Activated CD8-positive, alpha-beta memory T cell treated with anti-CD3 and anti-CD28 coated beads for 1 hour (primary cell): ENCODE measurements at places on chromosomes 2 and 18.

- no peak for DNase-seq
These were observed 98.9 kb upstream of the LGALSL start for GRCh38 chr2:64354857-64355680.

- no peak for DNase-seq
These were observed 7.2 kb upstream of the ACKR3 start for GRCh38 chr2:236562434-236562833.

DNA sequence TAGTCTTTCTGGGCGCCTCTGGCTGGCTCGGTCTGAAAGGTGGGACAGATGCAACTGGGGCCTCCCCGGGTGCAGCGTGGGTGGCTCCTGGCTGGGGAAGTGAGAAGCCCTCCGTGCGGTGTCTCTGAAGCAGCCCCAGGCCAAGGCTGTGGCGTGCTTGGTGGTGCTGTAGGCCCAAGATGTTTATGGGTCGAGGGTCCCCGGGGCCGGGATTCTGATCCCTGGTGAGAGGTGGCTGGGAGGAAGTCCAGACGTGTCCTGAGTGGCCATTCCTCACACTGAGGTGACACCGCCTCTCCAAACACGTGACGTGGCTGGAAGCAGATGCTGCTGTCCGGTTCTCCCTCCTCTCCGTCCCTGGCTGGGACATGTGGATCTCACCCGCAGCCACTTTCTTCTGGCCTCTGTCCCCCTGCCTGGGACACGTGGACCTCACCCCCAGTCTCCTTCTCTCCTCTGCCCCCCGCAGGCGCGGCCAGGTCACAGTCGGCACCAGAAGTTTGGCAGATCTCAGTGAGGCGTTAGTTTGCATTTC, 12.6 kb downstream of the RTP5 start:
- DNase-seq: no peak

GRCh38 chr2:168692132-168692744, 110.2 kb upstream of the NOSTRIN start:
- DNase-seq: no peak

GRCh38 chr2:231745303-231746038, 35.6 kb downstream of the PDE6D start:
- DNase-seq: no peak

DNA sequence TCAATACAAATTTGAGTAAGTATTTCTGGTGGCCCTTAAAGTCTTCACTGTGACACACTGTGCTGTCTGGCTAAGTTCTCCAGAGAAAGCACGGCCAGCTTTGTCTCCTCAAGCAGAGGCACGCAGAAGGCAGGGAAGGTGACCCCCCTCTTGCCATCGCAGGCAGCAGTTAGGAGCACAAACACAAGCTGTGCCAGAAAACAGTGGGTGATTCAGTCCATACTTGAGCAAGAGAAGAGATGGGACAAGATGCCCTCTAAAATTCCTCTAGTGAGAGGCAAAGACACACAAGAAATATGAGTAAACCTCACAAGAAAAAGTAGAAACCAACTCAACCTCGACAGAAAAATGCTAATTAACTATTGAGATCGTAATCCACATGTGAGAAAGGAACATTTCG, 9.8 kb downstream of the MCEE start:
- DNase-seq: no peak

DNA sequence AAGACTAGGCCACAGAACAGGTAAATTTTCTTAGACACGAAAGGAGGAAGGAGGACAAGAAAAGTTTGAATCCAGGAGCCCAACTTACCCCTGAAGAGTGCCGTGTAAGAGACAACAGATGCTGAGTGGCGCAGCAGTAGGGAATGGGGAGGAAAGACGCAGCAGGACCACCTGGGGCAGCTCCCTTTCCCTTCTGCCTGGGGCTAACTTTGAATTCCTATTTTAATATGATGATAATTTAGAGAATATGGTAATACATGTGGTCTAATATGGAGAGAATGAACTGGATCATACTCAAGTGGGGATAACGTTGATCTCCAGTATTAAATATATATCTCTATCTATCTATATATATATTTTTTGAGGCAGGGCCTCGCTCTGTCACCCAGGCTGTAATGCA, 69.3 kb downstream of the CLIP4 start:
- no peak for DNase-seq

DNA sequence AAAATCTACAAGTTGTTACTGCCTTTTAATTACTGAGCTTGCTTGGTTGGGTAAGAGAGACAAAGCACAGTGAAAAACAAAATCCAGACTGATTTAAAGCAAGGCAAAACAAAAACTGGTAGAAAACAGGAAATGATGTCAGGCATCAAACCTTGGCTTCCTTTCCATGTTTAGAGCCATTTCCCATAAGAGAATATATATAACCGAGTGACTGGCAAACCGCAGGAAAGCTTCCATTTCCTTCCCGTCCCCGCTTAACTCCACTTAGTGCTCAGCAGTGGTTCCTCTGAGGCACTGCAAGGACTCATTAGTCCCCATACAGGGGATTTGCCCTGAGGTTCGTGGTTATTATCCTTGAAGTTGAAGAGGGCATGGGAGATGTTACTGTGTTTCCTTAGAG, 446.3 kb downstream of the LPIN1 start:
- no peak for DNase-seq

DNA sequence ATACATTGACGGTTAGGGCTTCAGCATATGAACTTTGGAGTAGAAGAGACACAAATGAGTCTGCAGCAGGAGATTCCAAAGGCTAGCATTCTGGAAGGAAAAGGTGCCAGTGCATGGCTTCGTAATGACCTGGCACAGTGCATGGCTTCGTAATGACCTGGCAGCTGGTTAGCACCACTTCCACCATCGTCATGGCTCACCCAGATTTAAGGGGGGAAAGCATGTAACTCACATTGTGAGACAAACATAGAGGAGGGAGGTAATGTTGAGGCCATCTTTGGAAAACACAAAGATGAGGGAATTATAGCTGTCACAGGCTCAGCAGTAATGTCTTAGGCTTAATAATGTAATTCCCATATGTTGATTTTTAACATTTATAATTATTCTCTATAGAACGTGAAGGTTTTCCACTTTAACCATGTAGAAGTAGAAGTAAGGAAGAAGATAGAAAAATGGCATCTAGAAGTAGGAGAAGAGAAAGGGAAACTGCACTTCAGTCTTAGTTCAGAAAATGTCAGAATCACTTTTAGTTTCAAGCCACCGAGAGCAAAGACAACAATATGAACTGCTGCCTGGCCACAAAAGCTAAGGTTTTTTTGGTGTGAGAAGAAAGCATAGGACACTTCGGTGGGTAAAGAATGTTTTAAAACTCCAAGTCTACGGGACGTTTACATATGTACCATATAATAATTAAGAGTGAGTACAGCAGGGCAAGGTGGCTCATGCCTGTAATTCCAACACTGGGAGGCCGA, 6.8 kb upstream of the STK25 start:
- no peak for DNase-seq

- DNase-seq: no peak
These were observed 56.2 kb upstream of the DYNC1I2 start for GRCh38 chr2:171630812-171631626.

- no peak for DNase-seq
These were observed 19.5 kb downstream of the RALBP1 start for GRCh38 chr18:9494778-9495331.

- peak; percentile 93 for DNase-seq
These were observed at the start of gene PNO1 for GRCh38 chr2:68157402-68158133. Gene PNO1, plus strand, starts transcription at chr2:68157888. Its CDS starts 47 bp downstream, at chr2:68157935.

GRCh38 chr18:7413906-7414305, 153.2 kb upstream of the PTPRM start:
- no peak for DNase-seq

DNA sequence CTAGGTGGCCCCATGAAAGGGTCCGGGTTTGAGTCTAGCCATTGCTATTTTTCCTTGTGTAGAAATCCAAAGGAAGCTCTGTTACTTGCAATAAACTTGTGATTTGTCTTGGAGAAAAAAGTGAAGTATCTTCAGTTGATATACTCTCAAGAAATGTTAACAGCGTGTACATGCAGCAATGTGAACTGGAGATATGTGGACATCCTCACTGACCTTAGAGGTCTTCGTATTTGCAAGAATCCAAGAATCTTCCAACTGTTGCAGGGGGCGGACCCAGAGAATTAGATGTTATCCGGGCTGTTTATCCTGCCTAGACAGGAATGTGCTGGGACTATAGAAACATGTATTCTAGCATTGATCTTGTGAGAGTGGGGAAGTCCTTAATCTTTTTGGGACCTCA, 187.6 kb downstream of the KCNS3 start:
- no peak for DNase-seq

GRCh38 chr2:208541989-208542464, 135.4 kb downstream of the PTH2R start:
- no peak for DNase-seq

DNA sequence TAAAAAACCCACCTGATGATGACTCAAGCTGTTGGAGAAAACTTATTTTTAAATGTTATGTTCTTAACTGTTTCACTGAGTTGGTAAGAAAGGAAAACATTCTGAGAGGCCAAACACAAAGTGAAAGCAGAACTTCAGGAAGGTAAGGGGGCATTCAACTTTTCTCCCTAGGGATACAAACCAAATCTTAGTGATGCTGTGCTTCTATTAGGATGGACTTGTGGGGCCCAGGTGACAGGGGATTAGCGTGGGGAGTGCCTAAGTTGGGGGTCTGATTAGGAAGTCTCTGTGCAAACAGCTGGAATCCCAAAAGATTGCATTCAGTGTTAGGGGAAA, 18.5 kb downstream of the PDCL3 start:
- DNase-seq: no peak

GRCh38 chr2:156470975-156471583, 34.9 kb downstream of the GPD2 start:
- DNase-seq: no peak

DNA sequence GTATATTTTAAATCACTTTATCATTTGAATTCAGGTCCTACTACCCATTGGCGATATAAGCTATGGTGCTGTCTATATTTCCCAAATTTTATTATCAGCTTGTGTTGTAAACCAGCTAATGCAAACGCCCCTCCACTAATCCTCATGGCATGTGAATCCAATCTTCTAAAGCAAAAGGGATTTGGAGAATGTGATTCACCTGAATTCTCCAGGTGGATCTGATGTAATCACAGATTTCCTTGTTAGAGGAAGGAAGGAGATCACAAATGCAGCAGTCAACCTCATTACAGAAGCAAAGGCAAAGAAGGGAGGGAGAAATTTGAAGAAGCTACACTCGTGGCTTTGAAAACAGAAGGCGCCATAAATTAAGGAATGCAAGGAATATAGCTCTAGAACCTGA, 431.1 kb upstream of the CDH19 start:
- DNase-seq: no peak

GRCh38 chr2:151799886-151800292, 28.3 kb downstream of the ARL5A start:
- no peak for DNase-seq

DNA sequence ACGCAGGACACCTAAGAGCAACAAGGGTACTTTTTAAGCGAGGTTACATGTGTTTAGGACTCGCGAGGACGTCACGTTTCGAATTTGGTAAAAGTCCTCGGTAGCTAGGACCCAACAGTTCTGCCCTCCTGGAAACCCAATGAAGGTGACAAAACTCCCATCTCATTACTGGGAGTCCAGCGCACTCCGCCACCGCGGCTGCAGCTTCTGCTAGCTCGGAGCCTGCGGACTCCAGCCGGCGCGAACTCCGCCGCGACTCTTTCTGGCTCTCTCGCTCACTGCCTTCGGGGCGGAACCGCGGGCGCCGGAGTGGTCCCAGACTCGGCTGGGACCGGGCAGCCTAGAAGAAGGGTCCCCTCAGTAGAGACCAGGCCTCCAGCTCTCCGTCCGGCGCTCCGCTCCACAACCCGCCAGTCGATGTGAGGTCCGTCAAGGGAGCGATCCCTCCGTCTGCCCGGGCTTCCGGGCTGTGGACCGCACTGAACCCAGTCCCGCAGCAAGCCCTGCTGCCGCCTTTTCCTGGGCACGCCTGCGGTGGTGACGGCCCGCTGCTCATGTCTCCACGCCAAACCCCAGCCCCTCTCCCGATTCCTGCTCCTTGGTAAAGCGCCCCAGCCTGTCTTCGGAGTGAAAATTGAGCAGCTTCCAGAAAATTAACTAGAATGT, 3.0 kb upstream of the OSR1 start:
- DNase-seq: no peak

DNA sequence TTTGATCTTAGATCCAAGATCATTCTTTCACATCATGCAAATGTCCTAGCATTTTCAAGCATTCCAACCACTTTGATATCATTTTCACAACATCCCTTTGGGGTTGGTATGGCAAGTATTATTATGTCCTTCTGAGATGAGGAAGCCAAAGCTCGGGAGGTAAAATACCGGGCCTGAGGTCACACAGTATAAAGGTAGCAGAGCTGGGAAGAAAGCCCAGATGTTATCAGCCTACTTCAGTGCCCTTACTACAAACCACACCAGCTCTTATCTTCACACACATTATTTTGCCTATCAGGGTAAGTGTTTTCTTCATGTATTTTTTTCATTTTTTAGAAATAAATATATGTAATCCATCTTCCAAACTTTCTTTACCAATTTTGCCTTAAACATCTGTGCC, 4.2 kb upstream of the B4GALT6 start:
- DNase-seq: no peak

GRCh38 chr2:157830696-157831570, 45.2 kb downstream of the ACVR1 start:
- DNase-seq: no peak

DNA sequence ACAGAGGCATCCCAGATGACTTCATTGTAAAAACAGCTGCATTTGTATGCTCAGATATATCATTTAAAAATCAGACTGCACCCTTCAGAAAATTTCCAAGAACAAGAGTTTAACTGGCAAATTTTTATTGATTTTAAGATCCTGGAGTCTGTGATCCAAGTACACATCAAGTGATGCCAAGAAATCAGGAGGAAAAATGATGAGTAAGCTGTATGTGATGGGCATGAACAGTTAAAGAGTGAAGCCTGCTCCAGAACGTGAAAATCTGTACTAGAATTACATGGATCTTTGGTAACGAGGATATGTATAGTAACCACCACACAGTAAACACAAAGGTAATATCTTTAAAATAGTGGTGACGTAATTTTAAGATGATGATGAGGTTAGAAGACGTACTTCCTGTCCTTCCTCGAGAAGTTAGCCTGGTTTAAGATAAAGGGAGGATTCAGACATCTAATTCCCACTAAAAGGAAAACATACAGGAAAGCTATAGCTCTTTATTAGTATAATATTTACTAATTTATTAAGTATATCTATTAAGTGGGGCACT, 1374.3 kb upstream of the DDX18 start:
- no peak for DNase-seq

DNA sequence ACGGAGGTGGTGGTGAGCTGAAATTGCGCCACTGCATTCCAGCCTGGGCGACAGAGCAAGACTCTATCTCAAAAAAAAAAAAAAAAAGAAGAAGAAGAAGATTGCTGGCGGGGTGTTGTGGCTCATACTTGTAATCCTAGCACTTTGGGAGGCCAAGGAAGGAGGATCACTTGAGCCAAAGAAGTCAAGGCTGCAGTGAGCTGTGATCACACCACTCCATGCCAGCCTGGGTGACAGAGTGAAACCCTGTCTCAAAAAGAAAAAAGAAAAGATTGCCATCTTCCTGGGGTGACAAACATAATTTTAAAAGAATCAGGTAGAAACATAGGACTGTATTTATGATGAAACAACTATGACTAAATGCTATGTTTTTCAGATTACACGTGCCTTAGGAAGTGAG, 55.1 kb upstream of the EML4 start:
- DNase-seq: no peak

- no peak for DNase-seq
These were observed 499.7 kb upstream of the KLHL29 start for GRCh38 chr2:22885245-22885644.
